Stimulated activated CD4-positive, alpha-beta T cell treated with anti-CD3 and anti-CD28 coated beads, Interleukin-2, amount 100 ng/mL, for 24 hours (primary cell): ENCODE measurements at places on chromosomes 3 and 15.
A peak's percentile ranks its signal among the peaks of the same experiment; 100 is the strongest.

GRCh38 chr15:64622410-64623260, 152.8 kb downstream of the RBPMS2 start:
- peak; percentile 38 for DNase-seq

GRCh38 chr15:67551207-67551743, 8.8 kb downstream of the MAP2K5 start:
- no peak for DNase-seq

- DNase-seq: no peak
Observed at GRCh38 chr3:186193534-186194450, 84.9 kb upstream of the ETV5 start.

DNA sequence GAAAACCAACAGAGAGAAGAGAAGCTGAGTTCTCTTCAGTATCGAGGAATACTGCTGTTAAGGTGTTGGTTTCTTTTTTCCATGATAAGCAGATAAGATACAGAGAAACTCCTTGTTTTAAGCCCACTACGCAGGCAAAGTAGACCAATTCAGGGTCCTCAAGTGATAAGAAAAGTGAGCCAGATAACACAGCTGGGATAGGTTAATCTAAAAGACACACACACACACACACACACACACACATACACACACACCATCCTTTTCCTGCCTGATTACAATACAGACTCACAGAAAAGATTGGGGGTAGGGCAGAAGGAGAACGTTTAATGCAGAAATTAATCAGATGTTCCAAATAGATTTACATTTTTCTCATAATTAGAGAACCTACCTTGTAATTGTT, 6.5 kb upstream of the PHLDB2 start:
- DNase-seq: no peak

GRCh38 chr15:26928051-26928450, 42.9 kb upstream of the GABRG3 start:
- DNase-seq: no peak
